Thyroid gland (tissue), 4 donors: ENCODE measurements at places on chromosomes 16 and 17. TPM values are rescaled to one million over a fixed set of nuclear protein-coding genes. Genes with fewer than 3 reads are reported as not detected.

The KCNH4 gene
- total RNA-seq: not detected

The CCL8 gene
- not detected for total RNA-seq

The VMO1 gene
- 1.8 TPM for total RNA-seq

DNA sequence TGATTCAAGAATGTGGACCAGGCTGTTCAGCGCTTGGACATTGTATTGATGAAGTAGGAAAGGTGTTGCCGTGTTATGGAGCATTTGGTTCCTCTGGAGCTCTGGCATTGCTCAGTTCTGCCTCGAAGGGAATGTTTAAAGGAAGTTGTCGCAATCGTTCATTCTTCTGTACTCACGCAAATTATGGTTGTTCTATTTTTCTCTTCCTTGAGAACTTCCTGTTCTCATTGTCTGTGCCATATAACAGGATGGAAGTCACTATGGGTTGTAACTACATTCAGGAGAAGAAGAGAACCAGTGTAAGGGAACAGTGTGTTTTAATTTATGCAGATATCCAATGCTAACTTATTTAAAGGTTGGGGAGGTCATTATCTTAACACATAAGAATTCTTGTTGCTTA lies 13.0 kb downstream of the PCTP start:
- no peak overlapping the region for H3K4me3 ChIP-seq
- no peaks in the 10 kb centered on the region for H3K36me3 ChIP-seq

DNA sequence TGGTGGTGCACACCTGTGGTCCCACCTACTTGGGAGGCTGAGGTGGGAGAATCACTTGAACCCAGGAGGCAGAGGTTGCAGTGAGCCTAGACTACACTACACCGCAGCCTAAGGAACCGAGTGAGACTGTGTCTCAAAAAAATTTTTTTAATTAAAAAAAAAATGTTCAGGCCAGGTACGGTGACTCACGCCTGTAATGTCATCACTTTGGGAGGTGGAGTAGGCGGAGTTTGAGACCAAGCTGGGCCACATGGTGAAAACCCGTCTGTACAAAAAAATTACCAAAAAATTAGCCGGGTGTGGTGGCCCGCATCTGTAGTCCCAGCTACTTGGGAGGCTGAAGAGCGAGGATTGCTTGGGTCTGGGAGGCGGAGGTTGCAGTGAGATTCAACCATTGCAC lies 3.6 kb upstream of the FAM222B start:
- no peak for DNase-seq
- H3K27me3 ChIP-seq: no peaks in the 10 kb centered on the region
- H3K4me1 ChIP-seq: peaks cover 12% of the 10 kb centered on the region
- no peaks in the 10 kb centered on the region for H3K36me3 ChIP-seq
- no peak overlapping the region for H3K4me3 ChIP-seq
- H3K27ac ChIP-seq: no peak overlapping the region

DNA sequence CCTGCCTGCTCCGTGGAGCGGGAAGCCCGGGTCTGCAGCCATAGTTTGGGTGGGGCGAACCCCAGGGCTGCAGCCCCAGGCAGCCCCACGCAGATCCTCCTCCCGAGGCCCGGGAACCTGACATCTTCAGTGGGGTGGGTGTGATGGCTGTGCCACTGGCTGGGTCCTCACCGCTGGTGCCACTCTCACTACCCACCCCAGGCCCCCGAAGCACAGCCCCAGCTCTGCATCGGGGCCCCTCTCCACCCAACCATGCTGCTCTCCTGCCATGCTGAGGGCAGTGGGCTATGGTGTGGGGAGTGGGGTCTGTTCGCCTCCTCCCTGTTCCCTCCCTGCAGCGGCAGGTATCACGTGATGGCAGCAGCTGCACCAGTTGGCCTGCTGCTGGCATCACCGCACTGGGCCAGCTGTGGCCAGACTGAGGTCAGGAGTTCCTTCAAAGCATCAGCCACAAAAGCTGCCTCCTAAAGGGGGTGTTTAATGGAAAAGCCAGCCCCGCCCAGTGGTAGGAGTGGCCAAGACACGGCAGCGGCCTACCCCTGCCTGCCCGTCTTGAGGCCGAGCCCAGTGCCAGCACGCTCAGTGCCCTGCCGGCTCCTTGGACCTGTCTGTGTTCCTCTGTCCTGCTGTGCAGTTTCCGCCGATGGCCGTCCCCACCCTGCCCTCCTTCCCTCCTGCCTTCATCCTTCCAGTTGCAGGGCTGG lies 10.8 kb downstream of the KCTD5 start:
- H3K36me3 ChIP-seq: peaks cover 10% of the 10 kb centered on the region
- no peak for DNase-seq
- H3K27ac ChIP-seq: peak overlapping the region; percentile 58
- peaks cover 31% of the 10 kb centered on the region for H3K4me1 ChIP-seq
- no peaks in the 10 kb centered on the region for H3K27me3 ChIP-seq

- no peak overlapping the region for H3K4me3 ChIP-seq
- no peaks in the 10 kb centered on the region for H3K36me3 ChIP-seq
- H3K4me1 ChIP-seq: peaks cover 29% of the 10 kb centered on the region
Observed at GRCh38 chr16:87388818-87389134, 3.4 kb upstream of the MAP1LC3B start.

DNA sequence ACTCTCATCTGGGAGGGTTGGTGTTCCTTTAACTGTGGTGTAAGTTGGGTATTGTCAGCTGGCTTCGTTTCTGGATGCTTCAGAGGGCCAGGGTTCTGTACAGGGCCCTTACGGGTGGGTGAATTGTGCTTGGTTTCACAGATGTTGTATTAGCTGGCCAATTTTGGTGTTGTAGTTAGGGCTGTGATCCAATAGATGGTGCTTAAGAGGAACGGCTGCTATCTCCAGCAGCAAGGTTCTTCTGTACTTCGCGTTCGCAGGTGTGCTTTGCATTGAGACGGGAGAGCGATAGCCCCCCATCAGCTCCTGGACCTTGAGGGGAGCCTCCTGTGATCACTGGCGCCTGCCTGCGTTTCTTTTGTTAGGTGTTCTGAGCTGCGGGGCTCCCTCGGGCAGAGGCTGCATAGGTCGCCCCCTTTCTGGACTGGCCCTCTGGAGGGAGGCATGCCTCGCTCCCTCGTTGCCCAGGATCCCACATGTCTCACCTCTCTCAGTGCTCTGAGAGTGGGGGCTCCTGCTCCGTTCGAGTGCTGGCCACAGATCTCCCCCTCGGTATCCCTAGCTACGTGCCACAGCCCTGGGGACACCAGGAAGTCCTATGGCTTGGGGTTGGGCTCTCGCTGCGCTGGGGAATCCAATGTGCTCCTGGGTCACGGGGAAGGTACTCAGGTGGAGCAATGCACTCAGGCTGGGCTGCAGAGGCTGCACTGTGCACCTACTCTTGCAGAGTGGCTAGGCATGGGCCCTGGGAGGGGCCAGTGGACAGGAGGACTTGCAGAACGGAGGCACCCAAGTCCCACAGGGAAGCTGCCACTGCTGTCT lies 837 bp upstream of the PRDM7 start:
- H3K27me3 ChIP-seq: no peaks in the 10 kb centered on the region
- no peak overlapping the region for H3K27ac ChIP-seq
- peak; percentile 14 for DNase-seq
- peak overlapping the region; percentile 5 for H3K4me3 ChIP-seq
- no peaks in the 10 kb centered on the region for H3K36me3 ChIP-seq

GRCh38 chr16:10037751-10038150 lies 144.5 kb downstream of the GRIN2A start:
- H3K27ac ChIP-seq: no peak overlapping the region
- H3K4me1 ChIP-seq: peaks cover 25% of the 10 kb centered on the region
- no peaks in the 10 kb centered on the region for H3K36me3 ChIP-seq
- DNase-seq: no peak

- no peak for DNase-seq
- H3K36me3 ChIP-seq: no peaks in the 10 kb centered on the region
- H3K4me3 ChIP-seq: no peak overlapping the region
- H3K27ac ChIP-seq: no peak overlapping the region
Observed at GRCh38 chr16:55036371-55036821, 105.7 kb downstream of the IRX5 start.

GRCh38 chr16:86768228-86768791 lies 190.0 kb downstream of the FOXL1 start:
- no peaks in the 10 kb centered on the region for H3K36me3 ChIP-seq
- peaks cover 6% of the 10 kb centered on the region for H3K4me1 ChIP-seq
- no peaks in the 10 kb centered on the region for H3K27me3 ChIP-seq
- no peak overlapping the region for H3K27ac ChIP-seq
- no peak for DNase-seq
- H3K4me3 ChIP-seq: no peak overlapping the region

DNA sequence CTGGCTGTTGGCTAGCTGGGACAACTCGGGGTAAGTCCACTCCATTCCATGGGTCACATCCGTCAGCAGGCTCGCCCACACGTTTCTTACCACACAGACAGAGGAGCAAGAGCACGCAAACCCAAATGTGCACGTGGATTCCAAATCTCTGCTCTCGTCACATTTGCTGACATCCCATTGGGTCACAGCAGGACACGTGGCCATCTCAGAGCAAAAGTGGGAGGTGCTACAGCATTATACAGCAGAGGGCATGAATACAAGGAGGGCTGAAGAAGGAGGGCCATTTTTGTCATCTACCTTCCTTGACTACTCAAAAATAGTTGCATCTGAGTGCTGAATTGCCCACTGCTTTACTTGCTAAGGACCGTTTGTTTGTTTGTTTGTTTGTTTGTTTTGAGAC lies 84.7 kb downstream of the RBBP6 start:
- no peaks in the 10 kb centered on the region for H3K4me1 ChIP-seq
- no peak overlapping the region for H3K27ac ChIP-seq
- no peaks in the 10 kb centered on the region for H3K36me3 ChIP-seq
- no peaks in the 10 kb centered on the region for H3K27me3 ChIP-seq

- H3K4me1 ChIP-seq: peaks cover 48% of the 10 kb centered on the region
- H3K27me3 ChIP-seq: no peaks in the 10 kb centered on the region
- H3K4me3 ChIP-seq: no peak overlapping the region
- no peaks in the 10 kb centered on the region for H3K36me3 ChIP-seq
- peak overlapping the region; percentile 59 for H3K27ac ChIP-seq
Observed at GRCh38 chr17:59530531-59530930, 34.9 kb upstream of the DHX40 start.

GRCh38 chr16:84013787-84014569 lies 28.6 kb downstream of the SLC38A8 start:
- no peaks in the 10 kb centered on the region for H3K4me1 ChIP-seq
- H3K27ac ChIP-seq: no peak overlapping the region
- DNase-seq: peak; percentile 47
- no peaks in the 10 kb centered on the region for H3K27me3 ChIP-seq
- no peak overlapping the region for H3K4me3 ChIP-seq

- H3K4me1 ChIP-seq: no peaks in the 10 kb centered on the region
- no peaks in the 10 kb centered on the region for H3K36me3 ChIP-seq
- DNase-seq: no peak
- H3K4me3 ChIP-seq: no peak overlapping the region
- H3K27me3 ChIP-seq: no peaks in the 10 kb centered on the region
Observed at GRCh38 chr16:49590166-49590871, 216.7 kb downstream of the C16orf78 start.

DNA sequence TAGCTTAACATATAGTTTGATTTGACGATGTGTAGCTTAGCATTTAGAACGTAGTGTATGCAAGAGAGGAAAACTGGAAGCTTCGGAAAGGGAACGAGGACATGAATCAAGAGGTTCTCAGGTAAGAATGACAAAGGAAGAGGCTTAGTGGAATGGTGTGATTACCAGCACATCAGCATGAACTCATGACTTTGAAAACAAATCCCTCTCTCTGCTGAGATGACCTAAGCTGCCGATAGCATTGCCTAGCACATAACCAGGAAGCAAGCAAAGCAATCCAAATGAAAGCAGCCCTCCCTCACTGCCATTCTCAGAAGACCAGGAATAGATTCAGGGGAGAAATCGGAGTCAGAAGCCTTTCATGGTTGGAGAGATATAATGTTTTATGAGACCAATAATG lies 51.3 kb upstream of the CCL1 start:
- H3K27me3 ChIP-seq: peaks cover 3% of the 10 kb centered on the region
- DNase-seq: no peak
- no peak overlapping the region for H3K4me3 ChIP-seq

- H3K36me3 ChIP-seq: no peaks in the 10 kb centered on the region
- DNase-seq: no peak
- no peak overlapping the region for H3K4me3 ChIP-seq
- H3K27me3 ChIP-seq: no peaks in the 10 kb centered on the region
Observed at GRCh38 chr16:7335991-7336634, 3.5 kb downstream of the RBFOX1 start.
